ENCODE measurements at places on chromosomes 6 and 20. TPM values are rescaled to one million over a fixed set of nuclear protein-coding genes. Genes with fewer than 3 reads are reported as not detected.

DNA sequence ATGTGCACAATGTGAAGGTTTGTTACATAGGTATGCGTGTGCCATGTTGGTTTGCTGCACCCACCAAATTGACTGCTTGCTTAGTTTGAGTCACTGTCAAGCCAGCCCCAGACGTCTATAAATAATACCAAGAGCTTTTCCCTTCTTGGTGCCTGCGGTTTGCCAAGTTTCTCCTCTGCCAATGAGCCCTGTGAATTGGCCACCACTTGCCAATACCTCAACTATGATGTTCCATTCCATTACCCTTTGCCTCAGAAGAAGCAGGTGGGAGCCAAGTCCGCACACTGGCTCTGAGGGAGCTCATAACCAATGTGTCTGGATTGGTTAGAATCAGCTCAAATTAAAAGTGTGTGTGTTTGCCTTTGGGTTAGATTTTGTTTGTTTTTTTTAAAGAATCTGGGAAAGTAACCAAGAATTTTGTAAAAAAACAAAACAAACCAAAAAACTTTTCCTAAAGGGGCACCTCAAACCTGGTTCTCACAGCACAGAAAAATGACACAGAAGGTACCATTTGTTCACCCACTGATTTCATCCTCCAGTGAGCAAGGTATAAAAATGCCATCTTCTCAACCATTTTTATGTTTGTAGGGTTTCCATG, 244.7 kb upstream of the PRND start:
- DNase-seq = peak; percentile 98

Gene POM121L2
- total RNA-seq = not detected

GRCh38 chr6:4021854-4022695, 56.9 kb downstream of the FAM217A start:
- peak; percentile 69 for DNase-seq

DNA sequence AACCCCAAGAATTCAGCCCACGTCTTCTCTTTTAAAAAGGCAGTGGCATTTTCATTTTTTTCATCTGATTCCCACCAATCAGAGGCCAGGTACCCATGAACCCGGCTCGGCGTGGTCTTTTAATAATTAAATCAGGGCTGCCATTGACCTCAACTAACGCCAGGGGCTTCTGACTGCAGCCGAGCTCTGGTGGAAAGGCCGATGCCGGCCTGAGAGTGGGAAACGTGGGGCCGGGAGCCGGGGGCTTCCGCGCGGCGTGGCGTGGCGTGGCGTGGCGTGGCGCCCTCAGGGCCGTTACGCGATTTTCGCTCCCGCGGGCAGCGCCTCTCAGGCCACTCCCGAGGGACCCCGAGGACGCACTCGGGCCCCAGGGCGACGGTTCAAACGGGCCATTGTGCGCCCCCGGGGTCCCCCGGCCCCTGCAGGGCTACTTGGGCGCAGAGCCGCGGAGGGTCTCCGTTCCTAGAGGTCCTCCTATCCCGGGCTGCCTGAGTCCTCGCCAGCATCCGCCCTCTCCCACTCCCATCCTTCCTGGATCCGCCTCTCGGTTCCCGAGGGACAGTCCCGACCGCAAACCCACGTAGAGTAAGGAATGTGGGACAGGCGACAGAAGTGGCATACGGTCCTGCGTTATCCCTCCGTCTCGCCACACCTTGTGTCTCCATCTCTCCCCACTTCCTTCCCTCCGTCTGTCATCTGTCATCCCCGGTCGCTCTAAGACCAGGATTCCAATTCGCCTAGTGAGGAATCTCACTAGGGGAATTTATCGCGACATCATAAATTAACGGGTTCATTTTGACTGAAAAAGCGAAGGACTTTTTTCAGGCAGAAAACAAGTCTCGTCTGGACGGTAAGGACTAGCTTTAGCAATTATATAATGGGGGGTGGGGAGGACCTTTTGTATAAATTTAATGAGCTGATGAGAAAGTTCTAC, 876 bp upstream of the TBPL1 start:
- DNase-seq = peak; percentile 85

DNA sequence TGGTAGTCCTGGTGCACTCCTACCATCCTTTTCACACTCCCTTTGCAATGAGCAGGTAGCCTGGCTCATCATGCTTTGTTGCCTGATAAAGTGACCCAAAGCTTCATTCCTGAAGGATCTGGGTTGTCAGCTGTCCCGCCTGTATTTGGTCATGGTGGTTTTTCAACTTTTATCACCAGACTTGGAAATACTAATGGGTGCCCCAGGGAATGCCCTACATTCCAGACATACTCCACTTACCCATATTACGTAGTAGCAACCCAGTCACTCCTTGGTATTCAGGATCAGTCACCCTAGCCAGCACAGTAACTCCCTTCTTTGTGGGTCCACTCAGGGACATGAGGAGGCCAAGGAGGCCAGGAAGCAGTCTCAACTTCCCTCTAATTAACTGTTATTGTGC, 199.2 kb downstream of the MAFB start:
- DNase-seq = peak; percentile 99
